ENCODE measurements at places on chromosomes 11 and 22.

- DNase-seq, result peak; percentile 34
Observed at GRCh38 chr11:118277312-118277711, 13.2 kb upstream of the MPZL2 start.

DNA sequence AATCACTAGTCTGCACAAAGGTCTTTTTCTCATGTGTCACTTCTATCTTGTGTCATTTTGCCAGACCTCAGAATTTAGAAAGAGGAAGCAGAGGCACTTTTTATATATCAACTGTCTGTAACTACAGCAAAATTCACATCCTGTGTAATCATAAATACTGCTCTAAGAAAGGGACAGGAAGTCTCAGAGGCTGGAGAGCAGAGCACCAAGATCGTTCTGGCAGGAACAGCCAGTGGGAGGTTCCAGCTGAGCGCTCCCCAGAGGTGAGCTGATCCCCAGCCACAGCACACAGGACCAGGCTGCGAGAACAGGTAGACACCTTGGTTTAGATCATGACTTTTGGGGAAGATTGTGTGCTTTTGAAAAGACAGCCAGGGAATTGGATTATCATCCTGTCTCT is at the start of gene MS4A7:
Gene MS4A7 (plus strand): TSS at position 179 of the 400 bp plus-strand sequence. CDS start 4,610 bp downstream, outside the sequence.
- no peak for DNase-seq

GRCh38 chr11:85718991-85719807 is 33.2 kb upstream of the CCDC89 start:
- DNase-seq, result peak; percentile 100

DNA sequence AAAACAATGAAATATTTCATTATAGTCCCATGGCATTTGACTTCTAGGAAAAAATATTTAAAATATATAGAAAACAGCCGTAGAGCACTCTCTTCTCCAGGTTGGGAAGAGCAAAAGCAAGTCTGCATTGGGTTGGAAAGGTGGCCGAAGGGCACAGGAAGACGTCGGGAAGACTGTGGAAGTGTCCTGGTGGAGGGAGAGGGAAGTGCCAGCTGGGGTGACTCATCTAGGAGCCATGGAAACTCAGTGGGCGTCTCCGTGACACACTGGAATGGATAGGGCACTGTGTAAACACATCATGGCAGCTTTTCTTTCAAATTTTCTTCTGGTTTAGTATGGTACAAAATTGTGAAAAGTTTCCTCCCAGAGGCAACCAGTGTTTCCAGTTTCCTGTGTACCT is 12.7 kb downstream of the GTPBP1 start:
- DNase-seq, result peak; percentile 68

DNA sequence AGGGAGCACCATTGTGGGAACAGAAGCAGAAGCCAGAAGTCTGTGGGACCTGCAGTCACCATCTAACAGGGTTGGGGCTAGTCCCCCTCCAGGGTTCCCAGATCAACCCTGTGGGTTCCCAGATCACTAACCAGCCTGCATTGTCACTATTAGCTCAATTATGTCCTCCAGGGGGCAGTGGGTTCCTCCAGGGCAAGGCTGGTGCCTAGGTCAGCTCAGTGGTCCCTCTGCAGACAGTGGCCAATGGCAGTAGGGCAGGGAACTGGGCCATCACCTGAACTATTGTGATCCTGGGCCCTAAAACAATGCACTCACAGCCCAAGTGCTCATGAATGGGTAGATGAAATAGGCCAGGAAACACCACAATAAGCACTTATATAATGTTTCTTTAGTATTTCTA is 18.8 kb upstream of the PRSS23 start:
- DNase-seq, result no peak

GRCh38 chr11:33227578-33228261 is 29.5 kb upstream of the HIPK3 start:
- DNase-seq, result peak; percentile 7

GRCh38 chr11:11545285-11546275 is 76.2 kb downstream of the GALNT18 start:
- DNase-seq, result no peak

DNA sequence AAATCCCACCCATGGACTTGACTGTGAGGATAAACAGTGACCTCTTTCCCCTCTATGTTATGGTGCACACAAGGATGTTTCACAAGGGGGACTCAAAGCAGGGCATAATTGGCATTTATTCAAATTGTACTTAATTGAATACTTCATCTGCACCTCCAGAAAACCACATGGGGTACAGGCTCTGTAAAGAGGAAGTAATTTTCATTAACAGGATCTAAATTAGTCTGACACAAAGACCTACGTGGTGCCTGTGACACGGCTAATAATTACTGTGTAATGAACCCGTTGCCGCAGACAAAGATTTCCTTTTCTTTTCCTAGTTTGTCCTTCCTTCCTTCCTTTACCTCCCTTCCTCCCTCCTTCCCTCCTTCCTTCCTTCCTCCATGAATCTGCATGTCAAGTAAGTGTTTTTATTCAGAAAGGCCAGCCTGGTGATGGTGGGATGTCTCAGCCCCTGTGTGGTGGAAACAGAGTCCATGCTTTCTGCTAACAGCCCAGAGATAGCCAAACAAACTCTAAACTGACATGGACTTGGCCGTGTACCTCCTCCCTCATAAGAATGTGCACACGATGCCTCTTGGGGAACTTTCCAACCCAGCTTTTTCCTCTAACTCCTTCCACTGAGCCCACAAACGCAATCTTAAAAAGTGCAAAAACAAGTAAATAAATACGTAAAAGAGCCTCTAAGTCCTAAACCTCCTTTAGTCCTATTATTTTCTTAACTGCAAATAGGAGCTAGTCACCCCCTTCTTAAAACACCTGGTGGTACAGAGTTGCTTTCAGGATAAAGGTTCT is 118.8 kb downstream of the INSC start:
- no peak for DNase-seq

GRCh38 chr11:32428665-32429303 is 6.6 kb downstream of the WT1 start:
- no peak for DNase-seq

DNA sequence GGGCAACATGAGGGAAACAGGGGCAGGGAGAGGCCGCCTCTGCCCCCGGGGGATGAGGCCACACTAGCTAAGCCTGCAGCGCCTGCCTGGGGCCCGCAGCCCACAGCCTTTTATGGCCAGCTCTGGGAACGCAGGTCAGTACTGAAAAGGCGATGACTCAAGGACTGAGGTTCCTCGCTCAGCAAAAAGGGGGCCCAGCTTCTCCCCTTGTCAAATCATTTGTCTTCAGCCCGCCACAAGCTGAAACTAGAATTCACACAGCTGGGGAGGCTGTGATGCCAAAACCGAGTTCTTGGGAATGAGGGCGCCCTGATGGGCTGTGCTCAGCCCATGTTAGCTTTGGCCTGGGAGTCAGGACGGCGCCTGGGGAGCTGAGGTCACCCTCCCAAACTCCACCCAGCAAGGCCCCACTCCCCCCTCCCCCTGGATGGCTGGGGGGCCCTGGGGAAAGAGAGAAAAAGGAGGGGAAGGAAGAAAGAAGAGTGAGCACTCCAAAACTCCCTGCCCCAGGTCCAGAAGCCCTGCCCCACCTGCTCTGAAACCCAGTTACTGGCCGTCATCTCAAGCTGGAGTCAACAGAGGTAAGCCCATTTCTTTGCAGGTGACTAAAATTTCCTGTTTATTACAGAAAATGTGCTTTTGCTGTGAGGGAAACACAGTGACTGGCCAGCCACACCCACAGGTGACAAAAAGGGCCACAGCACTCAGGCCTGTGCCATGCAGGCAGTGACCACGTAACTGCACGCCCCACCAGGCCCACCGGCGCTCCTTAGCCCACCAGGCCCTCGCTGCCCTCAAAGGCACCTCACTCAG is 13.7 kb downstream of the EHD1 start:
- peak; percentile 91 for DNase-seq

DNA sequence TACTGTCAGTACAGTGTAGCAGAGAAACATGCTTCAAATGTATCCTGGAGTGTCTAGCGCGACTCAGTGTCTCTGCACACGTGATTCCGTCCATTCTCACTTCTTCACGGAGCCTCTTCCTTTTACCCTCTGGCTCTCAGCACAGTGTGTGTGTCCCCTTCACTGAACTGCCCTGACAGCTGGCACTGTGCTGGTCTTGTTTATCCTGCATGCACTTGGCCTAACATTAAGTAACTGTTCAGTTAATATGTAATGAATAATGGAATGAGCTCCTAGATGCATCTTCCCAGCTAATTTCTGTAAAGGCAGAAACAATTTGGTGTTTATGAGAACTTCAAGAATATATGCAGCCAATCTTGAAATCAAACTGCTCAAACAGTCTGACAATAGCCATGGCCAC is 44.4 kb downstream of the KMT5B start:
- no peak for DNase-seq

- no peak for DNase-seq
Observed at GRCh38 chr11:837189-837989, 4.6 kb downstream of the CD151 start.

GRCh38 chr11:37442576-37442975 is 844.5 kb upstream of the RAG2 start:
- DNase-seq, result peak; percentile 64

Data from fibroblast of skin of right biceps (primary cell).